ENCODE measurements at places on chromosomes 3 and 15.
A peak's percentile ranks its signal among the peaks of the same experiment; 100 is the strongest.

GRCh38 chr3:112904786-112905185 is 58.1 kb upstream of the CD200R1L start:
- DNase-seq = no peak

DNA sequence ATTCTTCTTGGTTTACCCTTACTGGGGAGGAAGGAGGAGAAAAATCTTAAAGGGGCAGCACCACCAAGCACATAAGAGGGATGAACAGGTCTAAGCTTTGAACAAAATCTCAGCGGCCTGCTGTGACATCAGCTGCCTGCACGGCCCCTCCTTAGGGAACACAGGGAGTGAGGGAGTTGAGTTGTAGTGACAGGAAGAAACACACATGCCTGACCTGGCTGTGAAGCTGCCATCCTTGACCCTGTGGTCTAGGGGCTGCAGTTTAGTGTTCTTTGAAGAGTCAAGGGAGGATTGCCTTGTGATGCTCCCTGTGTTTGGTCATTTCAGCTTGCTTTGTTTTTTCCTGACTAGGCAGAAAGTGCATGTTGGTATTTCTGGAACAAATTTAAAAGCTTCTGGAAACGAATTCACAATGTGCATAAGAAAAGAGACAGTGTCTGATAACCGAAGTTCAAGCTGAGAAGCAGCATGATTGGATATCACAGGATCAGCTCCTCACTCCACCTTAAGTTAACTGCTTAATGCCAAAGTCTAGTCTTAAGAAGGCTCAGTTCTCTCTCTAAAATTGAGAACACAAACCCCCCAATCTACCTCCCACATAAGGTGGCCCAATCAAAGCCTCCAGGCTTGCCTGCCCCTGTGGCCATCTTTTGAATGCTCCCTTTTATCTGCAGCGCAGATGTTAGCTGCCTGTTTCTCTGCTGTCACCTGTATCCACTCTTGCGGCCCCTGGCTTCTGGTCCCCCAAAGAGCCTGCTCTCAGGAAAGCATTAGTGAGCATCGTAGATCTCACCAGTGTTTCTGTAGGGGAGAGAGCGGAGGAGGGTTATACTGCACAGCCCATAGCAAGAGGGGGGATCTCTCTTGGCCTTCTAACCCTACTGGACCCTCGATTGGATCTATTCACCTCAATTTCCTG is 82.2 kb downstream of the SCN11A start:
- DNase-seq = no peak

- DNase-seq = no peak
Observed at GRCh38 chr15:74174958-74175253, 1.4 kb downstream of the ISLR start.

- no peak for DNase-seq
Observed at GRCh38 chr15:39585389-39585841, 4.5 kb downstream of the THBS1 start.

DNA sequence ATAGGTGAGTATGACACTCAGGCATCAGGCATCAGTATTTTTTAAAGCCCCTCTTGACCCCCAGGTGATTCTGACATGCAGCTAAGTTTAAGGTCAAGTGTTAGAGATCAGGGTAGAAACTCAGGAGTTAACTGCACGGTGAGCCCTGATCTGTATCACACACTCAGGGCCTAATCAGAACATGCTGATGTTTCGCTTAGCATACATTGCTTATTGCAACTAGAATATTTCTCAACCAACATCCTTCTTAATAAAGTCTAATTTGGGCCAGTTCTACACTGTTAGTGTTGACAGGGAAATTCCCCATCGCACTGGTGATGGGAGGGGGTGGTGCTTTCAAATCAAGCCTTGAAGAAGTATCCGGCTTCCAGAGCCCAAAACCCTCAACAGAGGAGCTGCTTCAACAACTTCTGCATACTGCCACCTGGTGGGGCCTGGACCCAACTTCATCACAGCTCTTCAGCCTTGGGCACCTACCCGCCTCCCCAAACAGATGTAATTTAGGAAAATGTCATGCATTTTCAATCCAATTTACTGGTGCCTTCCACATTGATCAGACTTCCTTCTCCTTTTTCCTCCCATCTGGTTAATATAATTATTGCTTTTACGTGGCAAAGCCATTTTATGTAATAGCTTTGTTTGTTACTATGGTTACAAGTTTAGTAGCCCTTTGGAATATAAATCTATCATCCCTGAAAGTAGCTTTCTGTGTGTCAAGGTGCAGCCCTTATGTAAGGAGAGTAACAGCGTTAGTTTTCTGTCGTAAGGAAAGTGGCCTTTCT is 312.2 kb downstream of the RORA start:
- peak; percentile 78 for DNase-seq

- DNase-seq = no peak
Observed at GRCh38 chr3:59247402-59247841, 197.6 kb upstream of the CFAP20DC start.

DNA sequence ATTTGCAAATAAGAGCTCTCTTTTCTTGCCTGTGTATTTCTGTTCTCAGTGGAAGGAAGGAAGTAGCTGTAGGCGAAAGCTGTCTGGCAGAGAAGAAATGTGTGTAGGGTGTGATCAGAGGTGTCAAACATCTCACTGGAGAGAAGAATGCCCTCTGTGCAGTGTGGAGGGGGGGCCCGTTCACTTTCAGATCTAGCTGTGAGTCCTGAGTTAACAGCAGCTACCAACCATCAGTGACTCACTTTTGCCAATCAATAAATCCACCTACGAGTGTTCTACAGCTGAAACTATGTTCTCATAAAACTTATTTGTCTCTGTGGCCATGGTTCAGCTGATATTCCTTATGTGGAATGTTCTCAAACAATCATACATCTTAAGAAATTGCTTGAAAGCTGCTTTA is 103.7 kb downstream of the FRMD4B start:
- DNase-seq = peak; percentile 44

Data from stimulated activated CD4-positive, alpha-beta T cell treated with anti-CD3 and anti-CD28 coated beads, Interleukin-15, amount 100 ng/mL, for 1 hour (primary cell).